ENCODE measurements at places on chromosomes 2 and 18.
A peak's percentile ranks its signal among the peaks of the same experiment; 100 is the strongest.

DNA sequence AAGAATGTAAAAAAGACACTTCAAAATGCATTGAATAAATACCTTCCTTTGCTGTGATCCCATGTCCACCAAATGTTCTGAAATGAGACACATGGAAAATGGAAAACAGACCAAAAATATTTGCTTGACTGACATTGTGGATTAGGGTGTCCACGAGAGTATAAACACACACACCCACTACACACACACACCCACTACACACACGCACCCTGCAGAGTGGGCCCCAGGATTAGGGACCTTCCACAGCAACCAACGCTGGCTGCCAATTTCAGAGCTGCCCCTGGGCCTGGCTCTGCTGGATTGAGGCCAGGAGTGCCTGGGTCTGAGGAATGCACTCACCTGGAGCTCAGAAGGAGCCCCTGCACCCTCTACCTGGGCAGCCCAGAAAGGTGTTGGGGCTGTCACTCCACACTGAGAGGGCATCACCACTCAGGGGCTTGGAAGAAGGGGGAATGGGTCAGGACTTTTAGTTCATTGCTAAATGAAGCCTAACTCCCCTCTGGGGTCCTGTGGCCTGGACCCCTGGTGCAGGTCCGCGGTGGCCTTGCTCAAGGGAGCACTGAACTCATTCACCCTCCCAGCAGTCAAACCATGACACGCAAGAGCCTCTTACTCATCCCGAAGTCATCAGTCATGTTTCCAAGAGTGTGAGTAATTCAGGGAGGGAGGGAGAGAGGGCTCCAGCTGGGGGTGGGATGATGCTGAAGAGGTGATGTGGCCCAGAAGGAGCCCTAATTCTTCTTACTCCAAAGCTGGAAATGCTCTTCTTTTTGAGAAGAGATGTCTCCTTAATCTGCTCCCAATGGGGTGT, 50.2 kb upstream of the PLB1 start:
- no peak for DNase-seq

- DNase-seq: no peak
Observed at GRCh38 chr2:161020437-161020836, 139.8 kb upstream of the TANK start.

- DNase-seq: no peak
Observed at GRCh38 chr2:149005471-149006077, 32.9 kb upstream of the LYPD6B start.

GRCh38 chr2:159153463-159153862, 133.0 kb downstream of the WDSUB1 start:
- no peak for DNase-seq

DNA sequence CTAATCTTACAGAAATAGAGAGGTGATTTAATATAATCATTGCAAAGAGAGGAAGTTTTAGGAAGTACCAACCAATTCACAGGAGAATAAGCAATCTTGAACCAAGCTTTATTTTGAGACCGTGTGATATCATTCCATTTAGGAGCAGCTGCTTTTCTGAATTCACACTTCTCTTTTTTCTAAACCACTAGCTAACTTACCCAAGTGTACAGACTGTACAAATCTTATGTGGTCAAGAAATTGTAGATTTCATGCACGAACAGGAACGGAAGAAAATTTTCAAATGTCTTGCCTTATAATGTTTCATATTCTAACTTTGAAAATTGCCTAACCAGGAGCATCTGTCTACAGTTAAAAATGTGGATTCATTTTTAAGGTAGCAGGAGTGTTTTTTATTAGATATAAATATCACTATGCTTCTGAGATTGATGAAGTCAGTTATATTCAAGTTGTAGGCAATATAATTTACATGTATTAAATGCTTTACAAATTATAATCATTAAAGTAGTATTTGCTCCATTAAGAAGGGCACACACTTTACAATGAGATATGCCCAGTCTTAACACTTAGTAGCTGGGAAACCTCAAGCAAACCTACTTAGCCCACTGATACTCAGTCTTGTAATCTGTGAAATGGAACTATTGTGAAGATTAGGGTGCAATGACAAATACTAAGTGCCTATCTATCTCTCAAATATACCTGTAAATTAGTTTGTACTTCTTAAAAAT, 302.2 kb upstream of the STON1 start:
- DNase-seq: peak; percentile 17

DNA sequence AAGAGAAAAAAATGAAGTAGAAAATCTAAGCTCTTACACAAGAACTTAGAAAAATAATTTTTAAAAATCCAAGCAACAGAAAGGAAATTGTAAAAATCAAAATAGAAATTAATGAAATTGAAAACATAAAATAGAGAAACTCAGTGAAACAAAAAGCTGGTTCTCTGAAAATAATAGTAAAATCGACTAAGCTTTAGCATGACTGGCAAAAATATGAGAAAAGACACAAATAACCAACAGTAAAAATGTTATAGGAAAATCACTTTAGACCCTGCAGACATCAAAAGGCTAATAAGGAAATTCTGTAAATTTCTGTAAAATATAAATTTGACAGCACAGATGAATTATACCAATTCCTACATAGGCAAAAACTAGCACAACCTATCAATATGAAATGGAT, 768.9 kb upstream of the LRRTM1 start:
- DNase-seq: no peak

DNA sequence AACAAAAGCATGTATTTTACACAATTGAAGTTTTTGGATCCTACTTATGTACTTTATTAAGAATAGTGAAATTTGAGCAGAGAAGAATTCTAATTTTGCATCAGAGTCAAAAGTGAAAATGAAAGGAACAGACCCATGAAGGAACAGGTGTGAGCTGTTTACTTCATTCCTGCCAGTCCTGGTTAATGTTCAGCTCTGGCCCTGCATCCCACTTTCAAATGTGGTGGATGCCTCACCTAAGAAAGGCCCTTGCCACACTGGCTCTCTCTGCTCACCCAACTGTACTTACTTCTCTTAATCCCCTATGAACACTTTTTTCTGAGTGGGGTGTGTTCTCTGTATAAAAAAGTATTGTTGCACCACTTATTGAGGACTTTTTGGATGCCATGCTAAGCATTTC, 22.2 kb downstream of the FAM110C start:
- DNase-seq: no peak

DNA sequence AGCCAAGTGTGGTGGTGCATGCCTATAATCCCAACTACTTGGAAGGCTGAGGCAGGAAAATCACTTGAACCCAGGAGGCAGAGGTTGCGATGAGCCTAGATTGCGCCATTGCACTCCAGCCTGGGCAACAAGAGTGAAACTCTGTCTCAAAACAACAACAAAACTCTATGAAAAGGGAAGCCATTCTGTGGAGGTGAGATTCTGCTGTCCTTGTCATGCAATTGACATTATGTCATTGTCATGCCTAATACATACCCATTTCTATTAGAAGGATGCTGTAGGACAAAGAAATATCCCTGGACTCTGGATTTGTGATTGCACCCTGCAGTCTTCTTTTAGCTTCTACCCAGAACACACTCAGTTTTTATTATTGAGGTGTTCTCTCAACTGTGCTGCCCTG, 8.6 kb downstream of the RASGRP3 start:
- DNase-seq: no peak

GRCh38 chr18:49726675-49726963, 86.7 kb downstream of the ACAA2 start:
- DNase-seq: no peak

- no peak for DNase-seq
Observed at GRCh38 chr2:227325839-227326195, 766 bp downstream of the MFF start.

DNA sequence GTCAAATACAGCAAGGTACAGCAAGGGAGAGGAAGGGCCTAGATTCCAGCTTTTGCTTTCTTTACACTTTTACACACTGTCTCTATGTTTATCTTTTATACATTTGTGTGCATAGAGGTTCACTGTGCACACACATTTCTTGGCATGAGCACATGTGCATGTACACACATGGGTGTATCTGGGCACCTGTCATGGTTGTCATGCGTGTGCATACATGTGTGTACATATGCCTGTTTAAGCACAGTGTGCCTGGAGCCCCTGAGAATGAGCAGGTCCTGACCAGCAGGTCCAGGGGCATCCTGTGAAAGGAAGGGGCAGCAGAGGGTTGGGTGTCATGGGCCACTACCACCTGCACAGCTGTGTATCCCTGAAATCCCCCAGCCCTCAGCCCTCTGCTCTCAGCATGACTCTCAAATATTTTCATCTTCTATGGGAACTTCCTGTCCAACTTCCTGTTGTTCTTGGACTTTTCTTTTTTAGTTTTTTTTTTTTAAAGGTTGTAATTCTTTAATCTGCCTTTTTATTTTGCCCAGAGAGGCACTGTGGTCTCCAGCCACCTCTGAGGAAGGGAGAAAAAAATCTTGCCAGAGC, 97.0 kb upstream of the EPAS1 start:
- no peak for DNase-seq

- no peak for DNase-seq
Observed at GRCh38 chr2:68223419-68223818, 28.9 kb downstream of the PPP3R1 start.

DNA sequence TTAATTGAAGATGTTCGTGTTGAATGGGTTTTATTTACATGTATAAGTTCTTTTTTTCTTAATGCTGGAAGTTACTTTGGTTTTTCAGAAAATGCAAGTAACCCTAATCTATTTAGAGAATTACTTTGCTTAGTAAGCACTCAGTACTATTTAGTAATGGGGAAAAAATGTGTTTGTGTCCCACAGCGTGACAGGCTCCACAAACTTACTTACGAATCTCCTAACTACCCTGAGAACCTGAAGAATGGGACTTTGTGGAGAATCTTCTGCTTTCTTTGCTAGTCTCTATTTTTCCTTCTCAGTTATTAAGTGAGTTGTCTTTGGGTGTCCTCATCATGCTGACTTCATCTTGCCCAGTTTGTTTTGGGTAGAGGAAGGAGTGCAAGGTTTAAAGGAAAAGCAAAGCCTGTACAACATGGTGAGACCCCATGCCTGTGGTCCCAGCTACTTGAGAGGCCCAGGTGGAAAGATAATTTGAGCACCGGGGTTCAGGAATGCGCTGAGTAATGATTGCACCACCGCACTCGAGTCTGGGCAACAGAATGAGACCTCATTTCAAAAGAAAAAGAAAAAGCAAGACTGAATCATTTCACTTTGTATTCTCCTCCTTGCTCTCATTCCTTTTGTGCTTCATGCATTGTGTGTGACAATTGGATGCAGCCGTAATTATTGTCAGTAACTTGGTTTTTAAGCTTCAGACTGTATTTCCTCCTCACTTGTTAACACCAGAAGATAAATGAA, 10.2 kb downstream of the NEDD4L start:
- no peak for DNase-seq

GRCh38 chr2:152251811-152252210, 76.2 kb upstream of the STAM2 start:
- no peak for DNase-seq

GRCh38 chr2:72915907-72916742, 1.2 kb upstream of the EMX1 start:
- DNase-seq: no peak

GRCh38 chr2:16104315-16104948, 164.1 kb downstream of the MYCN start:
- DNase-seq: no peak

- peak; percentile 62 for DNase-seq
Observed at GRCh38 chr2:71000780-71001591, 6.3 kb upstream of the TEX261 start.

DNA sequence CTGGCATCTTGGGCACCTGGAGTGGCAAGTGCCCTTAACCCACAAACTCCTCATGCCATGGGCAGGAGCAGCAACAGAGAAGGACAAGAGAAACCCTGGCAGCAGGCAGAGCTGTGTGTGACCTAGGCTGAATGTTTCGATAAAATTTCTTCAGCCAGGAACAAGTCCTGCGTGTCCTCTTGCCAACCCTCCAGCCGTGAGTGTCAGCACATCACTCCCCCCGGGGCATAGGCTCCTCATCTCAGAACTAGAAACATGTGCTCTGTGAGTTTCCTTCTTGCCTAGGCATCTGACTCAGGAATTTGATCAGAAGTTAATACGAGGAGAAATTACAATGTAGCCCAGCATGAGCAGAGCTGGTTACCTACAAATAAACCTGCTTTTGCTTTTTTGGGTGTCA, 2.2 kb downstream of the ABCG8 start:
- DNase-seq: no peak
